ENCODE measurements at places on chromosomes 12 and 14.
A peak's percentile ranks its signal among the peaks of the same experiment; 100 is the strongest.

- peak; percentile 50 for DNase-seq
Measured at GRCh38 chr14:105019861-105020814, 745 bp downstream of the CDCA4 start.

GRCh38 chr14:58814466-58814865 lies 176.7 kb downstream of the DACT1 start:
- no peak for DNase-seq

- peak; percentile 39 for DNase-seq
Measured at GRCh38 chr12:96015672-96016071, 19.5 kb upstream of the HAL start.

GRCh38 chr14:37869633-37870032 lies 274.2 kb downstream of the TTC6 start:
- DNase-seq = no peak

DNA sequence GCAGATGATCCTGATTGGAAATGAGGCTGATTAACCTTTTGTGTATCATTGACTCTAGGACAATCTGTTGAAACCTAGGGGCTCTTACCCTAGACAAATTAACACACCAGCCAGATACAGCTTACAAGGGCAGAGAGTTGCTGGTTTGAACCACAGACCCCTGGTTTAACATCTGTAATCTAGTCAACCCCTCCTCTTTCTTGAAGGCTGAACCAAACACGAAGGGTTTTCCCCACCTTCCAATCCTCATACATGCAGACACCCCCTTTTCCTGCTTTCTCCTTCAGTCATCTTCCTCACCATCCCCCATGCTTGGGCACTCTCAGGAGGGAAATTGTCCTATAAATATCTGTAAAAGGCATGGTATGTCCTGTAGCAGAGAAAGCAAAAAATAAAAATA lies 126.0 kb upstream of the HIF1A start:
- DNase-seq = no peak

DNA sequence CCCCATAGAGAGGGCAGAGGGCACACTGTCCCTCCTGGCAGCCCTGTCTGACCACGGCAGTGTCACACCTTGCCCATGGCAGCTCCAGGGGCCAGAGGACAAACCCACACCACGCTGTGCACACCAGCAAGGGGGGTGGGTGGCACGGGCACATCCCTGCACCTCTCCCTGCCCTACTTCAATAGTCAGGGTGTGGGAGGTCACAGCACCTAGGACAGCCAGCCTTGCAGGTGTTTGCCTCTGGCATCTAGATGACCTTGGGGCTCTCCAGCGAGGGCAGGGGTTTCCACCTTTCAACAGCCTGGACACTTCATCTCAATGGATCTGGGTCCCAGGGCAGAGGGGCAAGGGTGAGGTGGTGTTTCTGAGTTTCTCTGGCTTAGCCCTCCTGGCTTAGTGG lies 69.2 kb downstream of the LGMN start:
- DNase-seq = no peak

DNA sequence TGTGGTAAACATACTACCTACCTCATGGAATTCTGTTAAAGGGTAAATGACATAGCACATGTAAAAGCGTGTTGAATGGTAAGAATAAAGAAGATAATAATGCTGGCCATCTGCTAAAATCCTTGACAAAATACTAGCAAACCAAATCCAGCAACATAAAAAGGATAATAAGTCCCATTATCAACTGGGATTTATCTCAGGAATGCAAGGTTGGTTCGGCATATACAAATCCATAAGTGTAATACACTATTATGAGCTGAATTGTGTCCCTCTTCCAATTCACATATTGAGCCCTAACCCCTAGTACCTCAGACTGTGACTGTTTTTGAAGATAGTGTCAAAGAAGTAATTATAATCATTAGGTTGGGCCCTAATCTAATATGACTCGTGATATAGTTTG lies 37.4 kb downstream of the YEATS4 start:
- no peak for DNase-seq

- DNase-seq = peak; percentile 97
Measured at GRCh38 chr14:94173885-94174603, at the start of gene PPP4R4. TSS of gene PPP4R4 (plus strand) at chr14:94174322. CDS start at chr14:94174466, 144 bp downstream.

DNA sequence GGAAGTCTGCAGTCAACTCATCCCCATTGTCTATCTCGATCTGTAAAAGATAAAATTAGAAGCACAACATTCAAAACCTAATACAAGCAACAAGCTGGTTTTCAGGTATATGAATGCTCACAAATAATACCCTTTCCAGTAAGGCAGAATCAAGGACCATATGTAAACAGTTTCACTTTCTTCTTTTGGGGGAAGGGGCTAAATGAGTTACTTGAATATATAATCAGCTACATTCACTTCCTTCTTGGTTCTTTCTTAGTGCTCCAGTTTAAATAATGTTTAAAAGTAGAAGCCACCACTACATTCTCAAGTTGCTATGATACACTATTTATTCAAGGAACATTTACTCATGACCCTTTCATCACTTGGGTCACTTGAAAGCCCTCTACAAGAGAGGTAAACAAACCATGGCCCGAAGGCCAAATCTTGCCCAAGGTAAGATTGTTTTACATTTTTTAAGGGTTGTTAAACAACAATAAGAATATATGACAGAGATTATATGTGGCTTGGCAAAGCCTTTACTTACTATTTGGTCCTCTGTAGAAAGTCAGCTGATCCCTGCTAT lies 10.3 kb downstream of the TWF1 start:
- DNase-seq = no peak

DNA sequence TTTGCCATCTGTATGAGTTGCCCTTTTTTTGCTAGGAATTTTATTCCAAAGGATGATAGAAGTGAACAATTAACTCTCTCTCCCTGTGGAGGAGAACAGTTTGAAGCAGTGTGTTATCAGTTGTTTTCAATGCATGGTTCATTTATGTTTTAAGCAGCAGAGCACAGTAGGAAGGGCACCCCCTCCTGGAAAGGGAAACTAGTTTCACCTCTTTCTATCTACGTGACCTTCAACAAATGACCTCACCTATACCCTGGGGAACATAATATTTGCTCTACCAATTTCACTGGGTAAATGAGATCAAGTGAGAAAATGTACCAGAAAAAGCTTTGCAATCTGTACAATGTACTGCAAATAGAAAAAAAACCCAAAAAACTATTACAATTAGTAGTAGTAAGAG lies 5.4 kb upstream of the DCP1B start:
- DNase-seq = no peak

GRCh38 chr12:39467432-39467870 lies 24.5 kb upstream of the KIF21A start:
- no peak for DNase-seq

DNA sequence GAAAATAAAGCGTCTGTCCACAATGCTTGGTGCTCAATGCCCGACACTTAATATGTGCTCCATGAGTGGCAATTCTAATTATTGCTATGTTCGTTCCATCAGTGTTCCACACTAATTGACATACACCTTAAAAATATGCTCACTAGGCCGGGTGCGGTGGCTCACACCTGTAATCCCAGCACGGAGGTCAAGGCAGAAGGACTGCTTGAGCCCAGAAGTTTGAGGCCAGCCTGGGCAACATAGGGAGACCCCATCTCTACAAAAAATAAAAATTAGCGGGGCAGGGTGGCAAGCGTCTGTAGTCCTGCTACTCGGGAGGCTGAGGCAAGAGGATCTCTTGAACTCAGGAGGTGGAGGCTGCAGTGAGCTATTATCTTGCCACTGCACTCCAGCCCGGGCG lies 635 bp upstream of the HECTD4 start:
- no peak for DNase-seq

- no peak for DNase-seq
Measured at GRCh38 chr12:29499235-29499634, 1.7 kb upstream of the OVCH1 start.

- DNase-seq = no peak
Measured at GRCh38 chr12:34290381-34290995, 268.2 kb downstream of the ALG10 start.

DNA sequence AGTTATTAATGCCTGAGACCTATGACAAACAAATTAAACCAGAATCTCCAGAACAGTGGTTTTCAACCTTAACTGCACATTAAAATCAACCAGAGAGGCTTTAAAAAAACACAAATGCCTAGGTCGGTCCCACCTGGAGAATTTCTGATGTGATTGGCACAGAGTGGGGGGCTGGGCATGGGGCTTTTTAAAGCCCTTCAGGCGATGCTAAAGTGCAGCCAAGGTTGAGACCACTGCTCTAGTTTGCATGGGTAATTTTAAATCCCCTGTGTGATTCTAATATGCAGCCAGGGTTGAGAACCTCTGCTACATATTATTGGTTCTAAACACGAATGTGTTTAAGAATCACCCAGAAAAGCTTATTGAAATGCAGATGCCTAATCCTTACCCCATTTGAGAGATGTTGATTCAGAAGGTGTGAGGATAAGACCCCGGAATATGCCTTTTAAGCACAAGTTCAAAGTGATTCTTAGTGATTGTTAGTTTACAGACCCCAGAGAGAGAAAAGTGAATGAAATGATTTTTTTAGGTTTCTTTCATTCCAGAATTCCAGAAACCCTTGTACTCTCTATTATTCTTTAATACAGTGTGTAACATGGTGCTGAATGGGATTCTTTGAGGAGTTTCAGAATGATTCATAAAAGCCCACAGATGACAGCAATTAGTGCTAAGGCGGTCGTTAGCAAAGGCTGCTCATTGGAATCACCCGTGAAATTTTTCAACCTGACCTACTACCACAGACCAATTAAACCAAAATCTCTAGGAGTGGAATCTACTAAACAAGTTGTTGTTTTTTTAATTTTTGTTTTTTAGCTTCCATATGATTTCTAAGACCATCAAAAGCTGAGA lies 44.9 kb downstream of the LIN7A start:
- peak; percentile 64 for DNase-seq

GRCh38 chr12:117030187-117030900 lies 68.9 kb downstream of the TESC start:
- DNase-seq = no peak

DNA sequence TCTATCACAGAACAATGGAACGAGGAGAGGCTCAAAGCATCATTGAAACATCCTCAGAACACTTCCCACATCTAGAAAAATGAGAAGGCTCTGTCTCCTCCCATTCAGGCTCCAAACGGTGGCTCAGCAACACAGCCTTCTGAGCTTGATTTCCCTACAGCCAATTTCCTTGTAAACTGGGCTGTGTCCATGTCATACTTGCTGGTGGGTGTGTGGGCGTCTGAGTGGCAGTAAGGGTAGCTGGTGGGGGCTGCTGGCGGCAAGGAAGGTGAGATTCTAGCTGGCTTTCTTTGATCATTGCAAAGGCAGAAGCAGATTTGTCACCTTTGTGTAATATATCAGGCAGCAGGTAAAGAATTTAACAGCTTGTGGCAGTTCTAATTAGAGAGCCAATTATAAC lies 163.7 kb downstream of the CALM1 start:
- no peak for DNase-seq

DNA sequence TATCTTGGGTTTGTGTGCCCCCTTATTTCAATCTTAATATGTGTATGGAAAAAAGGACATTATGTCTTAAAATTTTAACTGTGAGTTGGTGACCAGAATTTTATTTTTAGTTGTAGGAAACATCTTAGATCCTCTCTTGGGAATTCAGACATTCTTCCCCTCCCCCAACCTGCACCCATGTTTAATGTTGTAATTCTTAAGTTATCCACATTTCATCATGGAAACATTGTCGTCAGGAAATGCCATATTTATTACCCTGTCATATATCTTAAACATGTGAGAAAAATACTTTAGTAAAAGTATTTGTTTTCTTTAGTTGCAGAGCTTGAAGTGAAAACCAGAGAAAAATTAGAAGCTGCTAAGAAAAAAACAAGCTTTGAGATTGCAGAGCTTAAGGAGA lies 30.3 kb downstream of the YEATS4 start:
- DNase-seq = peak; percentile 16

- DNase-seq = no peak
Measured at GRCh38 chr12:32265456-32265855, 133.9 kb upstream of the FGD4 start.

- DNase-seq = no peak
Measured at GRCh38 chr12:24839268-24839791, 109.6 kb downstream of the BCAT1 start.

DNA sequence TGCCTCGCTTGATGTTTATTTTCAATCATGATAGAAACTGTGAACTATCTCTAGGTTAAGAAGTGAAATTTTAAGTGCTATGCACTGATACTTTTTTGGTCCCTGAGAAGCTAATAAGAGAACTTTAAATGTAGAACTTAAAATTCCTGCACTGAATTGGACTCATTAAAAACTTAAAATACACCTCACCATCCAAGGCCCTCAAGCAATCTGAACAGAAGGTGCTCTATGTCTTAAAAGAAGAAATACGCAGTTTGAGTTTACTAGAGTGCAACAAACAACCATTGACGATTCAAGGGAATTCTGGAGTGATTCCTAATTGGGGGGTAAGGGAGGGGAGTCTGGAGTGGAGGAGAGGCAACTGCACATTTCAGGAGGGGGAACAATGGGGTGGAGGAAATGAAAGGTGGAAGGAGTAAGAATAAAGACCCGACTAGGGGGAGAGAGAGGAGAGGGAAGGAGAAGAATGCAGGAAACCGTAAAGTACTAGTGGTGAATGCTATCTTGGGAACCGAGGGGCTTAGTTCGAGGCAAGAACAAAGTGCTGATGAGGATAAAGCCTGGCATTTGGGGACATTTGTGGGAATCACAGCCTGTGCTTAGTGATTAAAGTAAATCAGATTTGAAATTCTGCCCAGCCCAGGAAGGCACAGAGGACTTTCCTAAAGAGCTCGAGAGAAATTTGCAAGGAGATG lies 389.7 kb downstream of the AACS start:
- no peak for DNase-seq
